Stimulated activated CD8-positive, alpha-beta memory T cell treated with anti-CD3 and anti-CD28 coated beads, Interleukin-4, amount 100 ng/mL, for 48 hours (primary cell): ENCODE measurements at places on chromosomes 6 and 20.

DNA sequence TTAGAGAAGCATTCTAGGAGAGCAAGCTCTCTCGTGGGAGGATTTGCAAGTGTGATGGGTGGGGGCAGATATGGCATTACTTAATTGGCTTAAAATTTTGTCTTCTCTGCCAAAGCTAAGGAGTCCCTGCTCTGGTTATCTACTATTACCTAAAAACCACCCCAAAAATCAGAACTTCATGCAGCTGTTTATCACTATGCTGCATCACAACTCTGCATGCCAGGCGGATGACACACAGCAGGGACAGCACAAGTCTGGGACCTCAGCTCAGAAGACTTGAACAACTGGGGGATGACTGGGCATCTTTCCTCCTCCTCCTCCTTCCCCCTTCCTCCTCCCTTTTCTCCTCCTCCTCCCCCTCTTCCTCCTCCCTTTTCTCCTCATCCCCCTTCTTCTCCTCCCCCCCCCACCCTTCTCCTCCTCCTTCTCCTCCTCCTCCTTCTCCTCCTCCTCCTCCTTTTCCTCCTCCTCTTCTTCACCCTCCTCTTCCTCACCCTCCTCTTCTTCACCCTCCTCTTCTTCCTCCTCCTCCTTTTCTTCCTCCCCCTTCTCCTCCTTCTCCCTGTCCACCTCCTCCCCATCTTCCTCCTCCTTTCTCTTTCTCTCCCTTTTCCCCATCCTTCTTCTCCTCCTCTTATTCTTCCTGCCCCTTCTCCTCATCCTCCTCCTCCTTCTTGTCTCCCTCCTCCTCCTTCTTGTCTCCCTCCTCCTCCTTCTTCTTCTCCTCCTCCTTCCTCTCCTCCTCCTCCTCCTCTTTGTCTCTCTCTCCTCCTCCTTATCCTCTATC lies 218.6 kb upstream of the PMEPA1 start:
- no peak for DNase-seq

GRCh38 chr6:167276772-167277533 lies 14.2 kb upstream of the UNC93A start:
- DNase-seq, result no peak

GRCh38 chr20:48131581-48131980 lies 346.3 kb upstream of the SULF2 start:
- DNase-seq, result no peak

DNA sequence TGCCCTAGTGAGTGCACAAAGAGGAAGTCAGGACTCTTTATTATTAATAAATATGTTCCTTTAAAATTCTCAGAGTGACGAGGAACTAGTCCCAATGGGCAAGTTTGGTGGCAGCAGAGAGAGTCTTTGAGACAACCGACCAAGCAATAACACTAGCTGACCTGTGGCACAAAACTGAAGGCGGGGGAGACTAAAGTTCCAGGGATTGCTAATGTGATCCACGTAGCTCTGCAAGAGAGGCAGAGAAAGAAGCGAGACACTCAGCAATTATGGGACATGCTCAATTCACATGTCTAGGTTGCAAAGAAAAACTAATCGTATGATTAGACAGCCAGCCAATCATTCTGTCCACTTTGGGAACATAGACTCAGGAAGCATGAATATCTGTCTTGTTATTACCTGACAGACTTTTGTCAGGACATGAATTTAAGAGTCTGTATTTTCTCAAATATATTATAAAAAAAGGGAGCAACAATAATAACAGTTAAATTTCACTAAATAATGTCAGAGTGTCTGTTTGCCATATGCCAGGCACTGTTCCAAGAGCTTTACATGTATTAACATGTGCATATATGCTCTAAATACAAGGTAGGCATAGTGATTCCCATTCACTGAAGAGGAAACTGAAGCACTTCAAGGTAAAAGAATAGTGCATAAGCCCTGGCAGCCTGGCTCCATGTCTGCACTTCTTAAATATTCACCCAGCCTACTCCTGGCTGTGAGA lies 81.0 kb downstream of the COL9A1 start:
- DNase-seq, result no peak

DNA sequence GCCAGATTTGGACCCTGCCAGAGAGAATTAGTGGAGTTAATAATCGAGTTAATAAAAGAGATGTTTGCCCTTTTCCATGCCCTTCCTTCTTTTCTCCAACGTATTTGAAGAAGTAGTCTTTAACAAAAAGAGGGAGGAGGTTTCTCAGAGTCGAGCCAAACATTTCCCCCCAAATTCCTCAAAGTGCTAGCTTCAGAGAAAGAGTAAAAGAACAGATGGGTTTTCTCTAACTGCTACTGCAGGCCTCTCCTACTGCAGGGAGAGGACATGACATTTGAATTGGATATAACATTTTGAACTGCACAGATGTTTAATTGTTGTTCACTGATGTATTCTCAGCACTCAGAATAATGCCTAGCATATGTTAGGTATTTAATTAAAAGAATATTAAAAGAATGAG lies 25.5 kb downstream of the RWDD2A start:
- no peak for DNase-seq

GRCh38 chr6:22095836-22096235 lies 201.0 kb downstream of the PRL start:
- DNase-seq, result no peak

DNA sequence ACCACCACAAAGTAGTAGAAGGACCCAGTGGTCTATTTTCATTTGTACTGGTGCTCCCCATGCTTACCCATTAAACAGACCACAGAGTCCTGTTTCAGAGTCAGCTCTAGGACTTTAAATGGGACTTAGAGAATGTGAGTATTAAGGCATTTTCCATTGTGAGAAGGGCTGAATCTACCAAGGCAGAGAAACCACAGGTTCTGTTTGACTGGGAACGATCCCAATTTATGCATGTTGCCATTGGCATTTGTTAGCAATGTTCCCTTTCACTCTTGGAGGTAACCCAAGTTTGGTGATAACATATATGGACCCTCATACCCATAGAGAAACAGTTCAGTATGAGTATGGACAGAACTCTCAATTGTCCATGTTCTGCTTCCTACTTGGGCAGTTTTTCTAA lies 672.8 kb downstream of the KIF16B start:
- no peak for DNase-seq

DNA sequence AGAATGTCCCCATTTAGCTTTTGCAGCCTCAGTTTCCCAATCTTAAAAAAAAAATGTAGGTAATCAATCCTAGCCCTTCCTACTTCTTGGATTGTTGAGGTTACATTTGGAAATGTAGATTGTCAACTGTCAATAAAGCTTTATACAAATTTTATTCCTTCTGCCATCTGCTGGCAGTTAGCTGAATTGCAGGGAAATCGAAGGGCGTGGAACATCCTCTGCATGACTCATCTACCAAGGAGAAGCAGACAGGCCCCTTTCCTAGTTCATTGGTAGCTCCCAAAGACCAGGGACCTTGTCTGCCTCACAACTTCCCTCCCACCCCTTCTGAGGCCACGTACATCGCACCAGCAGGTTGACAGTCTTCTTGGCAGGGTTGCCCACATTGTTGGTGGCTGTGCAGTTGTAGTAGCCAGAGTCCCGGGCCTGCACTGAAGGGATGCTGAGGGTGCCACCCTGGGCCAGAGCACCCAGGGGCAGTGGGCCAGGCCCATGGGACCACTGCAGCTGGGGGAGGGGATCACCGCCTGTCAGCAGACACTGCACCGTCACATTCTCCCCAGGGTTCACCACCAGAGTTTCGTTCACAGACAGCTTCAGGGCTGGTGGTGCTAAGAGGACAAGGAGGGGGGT lies 43.6 kb downstream of the MDGA1 start:
- DNase-seq, result peak; percentile 80

GRCh38 chr6:30093951-30094661 lies 18.5 kb upstream of the RNF39 start:
- no peak for DNase-seq
